ENCODE measurements at places on chromosomes 2 and 18.

DNA sequence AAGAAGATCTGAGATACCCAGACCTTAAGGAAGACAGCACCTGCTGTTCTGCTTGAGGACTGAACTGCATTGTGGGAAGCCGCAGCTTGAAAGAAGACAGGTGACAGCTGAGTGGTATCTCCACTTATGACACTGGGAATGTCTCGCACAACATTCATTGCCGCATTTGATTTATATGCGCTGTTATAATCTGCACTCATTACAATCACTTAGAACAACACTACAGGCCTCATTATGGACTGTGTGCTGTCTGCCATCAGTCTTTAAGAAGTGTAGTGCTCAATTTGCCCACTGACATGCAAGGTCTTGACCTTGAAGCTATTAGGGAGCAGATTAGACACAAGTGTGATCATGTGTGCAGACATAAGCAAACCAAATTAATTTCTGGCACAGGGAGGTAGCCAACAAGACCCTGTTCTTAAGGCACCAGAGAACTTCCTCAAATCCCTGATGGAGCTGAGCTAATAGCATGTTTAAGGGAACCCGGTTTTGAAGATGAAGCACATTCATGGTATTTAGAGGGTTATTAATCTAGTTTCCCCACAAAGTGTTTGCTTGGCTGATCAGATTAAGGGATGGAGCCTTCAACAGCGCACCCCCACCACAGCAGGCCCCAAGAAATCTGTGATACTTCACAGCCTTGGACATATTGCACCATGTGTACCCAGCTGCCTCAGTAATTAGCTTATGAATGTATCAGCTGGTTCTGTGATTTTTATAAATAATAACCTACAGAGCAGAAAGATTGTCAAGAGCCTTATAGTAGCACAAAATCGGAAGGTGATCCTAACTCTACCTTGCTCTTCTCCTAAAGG lies 146.8 kb downstream of the SATB2 start:
- no peak for DNase-seq

DNA sequence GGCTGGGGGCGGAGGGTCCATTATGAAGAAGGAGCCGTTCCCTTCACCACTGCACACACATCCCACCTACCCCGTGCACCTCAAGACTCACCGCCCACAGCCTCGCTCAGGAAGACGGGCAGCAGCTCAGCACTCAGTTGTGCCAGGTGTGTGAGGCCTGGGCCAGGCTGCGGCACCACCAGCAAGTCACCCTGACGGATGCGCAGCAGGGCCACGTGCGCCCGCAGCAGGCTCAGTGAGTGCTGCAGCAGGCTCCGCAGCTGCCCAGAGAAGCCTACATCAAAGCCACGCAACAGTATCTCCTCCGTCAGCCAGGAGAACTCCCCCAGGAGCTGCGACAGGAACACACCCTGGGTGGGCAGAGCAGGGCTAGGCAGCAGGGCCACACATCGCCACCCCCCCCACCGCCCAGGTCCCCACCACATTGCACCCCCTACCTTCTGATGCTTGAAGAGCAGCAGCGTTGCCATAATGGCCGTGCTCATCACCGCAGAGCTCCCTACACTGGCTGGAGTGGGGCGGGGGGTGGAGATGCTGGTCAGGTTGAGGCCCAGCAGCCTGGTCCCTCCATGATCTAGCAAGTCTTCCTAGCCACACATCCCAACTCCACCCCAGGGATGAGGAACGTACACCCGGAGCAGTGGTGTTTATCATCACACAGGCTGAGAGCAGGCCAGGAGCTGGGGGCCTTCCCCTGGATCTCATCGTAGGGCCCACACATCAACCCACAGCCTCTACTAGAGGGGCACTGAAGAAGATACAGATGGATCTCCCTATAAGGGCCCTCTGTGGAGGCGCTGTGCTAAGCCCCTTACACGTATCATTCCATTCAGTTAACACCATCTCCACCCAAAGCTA lies 10.2 kb downstream of the GPAT2 start:
- DNase-seq, result no peak

GRCh38 chr2:195049372-195050031 lies 607.5 kb upstream of the SLC39A10 start:
- no peak for DNase-seq

GRCh38 chr2:198863655-198864054 lies 594.1 kb downstream of the SATB2 start:
- DNase-seq, result no peak
